Activated CD4-positive, alpha-beta T cell treated with anti-CD3 and anti-CD28 coated beads for 48 hours (primary cell): ENCODE measurements at places on chromosomes 4 and X.

DNA sequence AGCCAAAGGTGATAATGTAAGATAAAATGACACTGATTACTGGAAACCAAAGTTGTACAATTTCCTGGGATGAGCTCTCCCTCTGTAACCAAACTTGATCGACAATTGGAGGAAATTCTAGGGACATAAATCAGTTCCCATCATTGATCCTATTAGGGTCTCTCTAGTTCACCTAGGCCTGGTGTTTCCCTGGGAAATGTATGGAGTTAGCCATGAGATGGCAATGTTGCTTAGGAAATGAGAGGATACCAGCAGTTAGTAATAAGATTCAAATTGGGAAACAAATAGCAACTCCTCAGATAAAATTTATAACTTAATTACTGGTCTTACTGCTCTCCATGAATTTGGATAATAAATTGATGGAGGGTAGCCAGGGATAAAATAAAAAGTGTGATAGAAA lies 52.2 kb downstream of the SPATA18 start:
- no peak for DNase-seq

- no peak for DNase-seq
Measured at GRCh38 chr4:143488687-143489086, 24.8 kb upstream of the SMARCA5 start.

DNA sequence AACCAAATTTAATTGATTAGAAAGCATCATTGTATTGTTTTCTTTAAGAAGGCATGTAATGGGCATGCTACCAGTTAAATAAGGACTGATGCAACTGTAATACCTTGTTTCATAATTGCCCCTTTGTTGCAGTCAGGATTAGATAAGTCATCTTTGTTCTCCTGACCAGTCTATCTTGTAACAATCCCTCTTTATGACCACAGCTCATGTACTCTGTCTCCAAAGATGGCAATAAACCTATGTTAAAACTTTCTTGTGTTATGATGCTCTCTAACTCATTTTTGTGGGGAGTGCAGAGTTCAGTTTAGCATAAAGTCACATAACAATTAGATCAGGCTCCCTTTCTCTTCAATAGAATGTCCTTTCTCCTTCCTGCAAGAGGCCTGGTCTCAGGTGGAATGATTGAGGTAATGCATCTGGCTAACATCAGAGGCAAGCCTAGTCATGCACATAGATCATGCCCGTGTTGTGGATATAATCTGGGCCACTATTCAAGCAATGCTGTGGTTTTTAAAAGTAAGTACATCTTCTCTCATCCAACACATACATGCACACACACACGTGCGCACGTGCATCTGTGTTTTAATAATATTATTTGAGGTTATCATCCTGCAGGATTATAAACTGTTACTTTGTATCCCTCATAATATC lies 45.6 kb downstream of the TMEM154 start:
- DNase-seq: no peak

DNA sequence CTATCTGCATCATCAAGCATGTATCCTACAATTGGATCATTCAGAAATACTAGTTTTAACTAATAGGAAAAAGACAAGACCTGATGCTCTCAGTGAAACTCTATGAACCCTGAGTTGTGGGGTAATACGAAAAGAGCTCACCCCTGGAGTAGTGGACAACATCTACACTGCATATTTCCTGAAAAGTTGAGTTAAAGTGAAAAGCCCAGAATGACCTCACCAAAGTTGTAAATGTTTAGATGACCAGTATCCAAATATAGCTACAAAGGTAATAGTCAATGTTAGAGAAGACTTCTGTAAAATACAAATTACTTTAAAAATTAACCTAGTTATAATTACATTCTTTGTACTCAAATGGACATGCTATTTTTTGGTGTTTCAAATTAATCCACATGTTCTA lies 52.8 kb upstream of the SRPX start:
- DNase-seq: no peak

DNA sequence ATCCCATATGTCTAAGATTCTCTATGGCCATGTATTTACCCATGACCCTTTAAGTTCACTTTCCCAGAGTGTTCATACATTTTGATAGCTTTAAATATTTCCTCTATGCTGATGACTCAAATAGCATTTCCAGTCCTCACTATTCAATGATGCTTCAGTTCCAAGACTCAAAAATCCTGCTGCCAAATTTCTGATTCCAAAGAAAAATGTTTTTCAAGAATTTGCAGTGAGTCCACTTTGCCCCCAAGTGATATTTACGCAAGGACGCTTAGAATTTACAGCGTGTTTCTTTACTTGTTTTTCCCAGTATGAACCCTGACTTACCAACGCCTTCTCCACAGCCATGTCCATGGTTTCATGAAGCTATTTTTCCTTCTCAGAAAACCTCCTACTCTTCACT lies 127.9 kb upstream of the PCDH18 start:
- DNase-seq: no peak

DNA sequence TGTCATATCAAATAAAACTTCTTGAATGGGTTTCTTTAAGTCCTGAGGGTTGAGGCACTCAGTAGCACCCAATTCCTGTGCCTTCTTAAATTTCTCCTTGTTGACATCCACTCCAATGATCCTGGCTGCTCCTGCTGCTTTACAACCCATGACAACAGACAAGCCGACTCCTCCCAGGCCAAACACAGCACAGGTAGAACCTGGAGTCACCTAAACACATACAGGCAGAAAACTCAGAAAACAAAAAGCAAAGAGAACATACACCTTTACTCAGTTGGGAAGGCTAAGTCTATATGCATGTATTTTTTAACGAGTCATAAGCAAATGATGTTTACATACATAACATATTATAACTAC lies 10.3 kb downstream of the ADH6 start:
- DNase-seq: no peak

DNA sequence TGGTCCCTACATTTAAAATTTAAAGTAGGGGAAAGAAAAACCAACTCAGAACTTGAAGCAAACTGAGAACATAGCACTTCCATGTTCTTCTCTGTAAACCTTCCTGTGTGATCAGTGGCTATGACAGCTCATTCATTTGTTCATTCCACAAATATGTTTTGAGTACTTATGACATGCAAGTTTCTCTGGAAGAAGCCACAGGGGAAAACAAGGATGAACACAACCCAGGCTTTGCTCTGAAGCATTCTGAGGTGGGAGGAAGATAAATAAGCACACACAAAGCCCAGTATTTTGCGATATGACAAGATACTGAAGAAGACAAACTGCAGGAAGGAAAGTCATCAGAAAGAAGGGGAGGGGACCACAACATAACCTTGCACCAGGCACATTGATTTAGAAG lies 96.4 kb downstream of the CHIC2 start:
- no peak for DNase-seq

- no peak for DNase-seq
Measured at GRCh38 chr4:185167234-185167633, 24.2 kb downstream of the SLC25A4 start.

DNA sequence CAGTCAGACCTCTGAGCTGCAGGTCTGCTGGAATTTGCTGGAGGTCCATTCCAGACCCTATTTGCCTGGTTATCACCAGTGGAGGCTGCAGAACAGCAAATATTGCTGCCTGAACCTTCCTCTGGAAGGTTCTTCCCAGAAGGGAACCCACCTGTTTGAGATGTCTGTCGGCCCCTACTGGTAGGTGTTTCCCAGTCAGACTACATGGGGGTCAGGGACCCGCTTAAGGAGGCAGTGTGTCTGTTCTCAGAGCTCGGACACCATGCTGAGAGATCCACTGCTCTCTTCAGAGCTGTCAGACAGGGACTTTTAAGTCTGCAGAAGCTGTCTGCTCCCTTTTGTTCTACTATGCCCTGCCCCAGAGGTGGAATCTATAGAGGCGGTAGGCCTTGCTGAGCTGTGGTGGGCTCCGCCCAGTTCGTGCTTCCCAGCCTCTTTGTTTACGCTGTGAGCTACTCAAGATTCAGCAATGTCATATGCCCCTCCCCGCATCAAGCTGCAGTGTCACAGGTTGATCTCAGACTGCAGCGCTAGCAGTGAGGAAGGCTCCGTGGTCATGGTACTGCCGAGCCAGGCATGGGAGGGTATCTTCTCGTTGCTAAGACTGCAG lies 44.1 kb upstream of the KDR start:
- no peak for DNase-seq

GRCh38 chr4:67019686-67020437 lies 525.4 kb downstream of the CENPC start:
- DNase-seq: no peak

- peak; percentile 54 for DNase-seq
Measured at GRCh38 chr4:98688411-98689290, 30.2 kb upstream of the TSPAN5 start.
